ENCODE measurements at places on chromosomes 5 and 9.
A peak's percentile ranks its signal among the peaks of the same experiment; 100 is the strongest.

- DNase-seq, result no peak
These were observed 113.6 kb downstream of the IRX1 start for GRCh38 chr5:3709068-3709716.

GRCh38 chr5:124584991-124585715 lies 161.3 kb downstream of the ZNF608 start:
- peak; percentile 61 for DNase-seq

- DNase-seq, result no peak
These were observed 31.9 kb upstream of the DAPK1 start for GRCh38 chr9:87465816-87466215.

GRCh38 chr5:121264605-121265004 lies 587.1 kb upstream of the FTMT start:
- no peak for DNase-seq

DNA sequence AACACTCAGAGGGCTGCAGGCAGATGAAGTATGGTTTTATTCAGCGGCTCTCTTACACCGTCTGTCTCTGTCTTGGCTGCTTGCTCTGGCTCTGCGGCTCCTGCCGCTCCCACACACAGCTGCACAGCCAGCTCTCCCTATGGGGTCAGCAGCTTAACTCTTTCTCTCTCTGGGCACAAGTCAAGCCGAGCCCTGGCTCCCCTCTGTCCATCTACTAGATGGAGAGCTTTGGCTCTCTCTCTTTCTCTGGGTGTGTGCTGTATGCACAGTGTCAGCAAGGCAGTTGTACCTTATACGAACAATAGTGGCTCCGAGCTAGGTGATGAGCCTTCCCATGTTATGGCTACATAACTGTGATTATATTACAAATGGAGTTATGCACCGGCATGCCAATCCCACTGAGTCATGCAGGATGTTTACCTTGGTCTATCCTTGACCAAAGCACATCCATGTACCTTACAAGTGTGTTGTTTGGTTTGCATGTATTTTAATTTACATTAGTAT lies 19.3 kb upstream of the PPP2CA start:
- DNase-seq, result no peak

DNA sequence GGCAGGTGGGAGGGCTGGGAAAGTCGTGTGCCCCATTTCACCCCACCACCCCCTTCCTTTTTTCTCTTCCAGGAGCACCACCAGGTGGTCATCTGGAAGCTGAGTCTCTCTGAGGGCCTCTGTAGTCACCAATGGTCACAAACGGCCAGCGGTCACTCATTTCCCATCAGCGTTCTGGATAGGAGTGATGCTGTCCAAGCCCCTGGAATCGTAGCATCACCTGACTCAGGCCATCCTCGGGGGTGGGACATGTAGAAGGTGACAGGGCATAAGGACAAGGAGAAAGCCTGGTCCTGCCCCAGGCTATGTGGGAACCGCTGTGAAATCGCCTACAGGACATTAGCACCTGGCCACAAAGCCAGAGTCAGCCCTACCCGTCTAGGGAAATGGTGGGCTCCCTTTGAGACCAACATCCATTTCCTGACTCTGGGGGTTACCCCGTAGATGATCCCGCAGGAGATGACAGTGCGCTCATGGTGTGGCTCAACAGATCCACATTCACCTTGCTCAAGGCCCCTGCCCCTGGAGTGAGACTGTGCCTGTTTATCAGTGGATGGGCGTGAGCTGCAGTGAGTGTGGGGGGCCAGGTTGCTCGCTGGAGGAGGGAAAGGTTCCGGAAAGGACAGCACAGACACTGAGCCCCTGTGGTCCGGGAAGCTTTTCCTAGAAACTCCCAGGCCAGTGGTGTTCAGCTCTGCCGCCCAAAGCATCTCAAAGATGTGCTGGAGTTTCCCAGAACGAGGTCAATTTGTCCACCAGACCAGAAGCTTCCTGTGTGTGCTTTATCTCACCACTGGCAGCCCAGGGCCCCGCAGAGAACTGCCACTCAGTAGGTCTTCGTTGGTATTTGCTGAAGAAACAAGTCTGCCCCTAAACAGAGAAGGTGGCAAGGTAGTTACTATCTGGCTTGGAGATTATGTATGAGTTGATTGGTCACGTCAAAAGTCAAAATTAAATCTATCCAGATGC lies 61.1 kb upstream of the UNC5A start:
- no peak for DNase-seq

GRCh38 chr9:68941780-68942459 lies 72.0 kb downstream of the PRKACG start:
- no peak for DNase-seq

DNA sequence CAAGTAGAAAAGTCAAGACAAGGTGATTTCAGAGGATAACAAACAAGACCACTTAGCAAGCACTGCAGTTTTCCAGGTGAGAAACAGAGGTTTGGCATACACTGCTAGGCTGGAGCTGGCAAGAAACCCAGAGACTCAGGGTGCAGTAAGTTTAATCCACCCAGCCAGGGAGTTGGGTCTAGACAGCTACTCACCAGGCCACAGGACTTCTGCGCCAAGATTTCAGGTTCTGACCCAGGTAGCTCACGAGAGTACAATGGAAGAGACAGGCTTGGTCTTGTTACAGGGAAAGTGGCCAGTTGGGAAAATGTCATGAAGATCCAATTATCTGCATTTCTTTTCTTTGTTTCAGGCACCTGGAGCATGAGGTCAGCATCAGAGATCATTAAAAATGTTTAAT lies 9.8 kb downstream of the SMIM23 start:
- no peak for DNase-seq

DNA sequence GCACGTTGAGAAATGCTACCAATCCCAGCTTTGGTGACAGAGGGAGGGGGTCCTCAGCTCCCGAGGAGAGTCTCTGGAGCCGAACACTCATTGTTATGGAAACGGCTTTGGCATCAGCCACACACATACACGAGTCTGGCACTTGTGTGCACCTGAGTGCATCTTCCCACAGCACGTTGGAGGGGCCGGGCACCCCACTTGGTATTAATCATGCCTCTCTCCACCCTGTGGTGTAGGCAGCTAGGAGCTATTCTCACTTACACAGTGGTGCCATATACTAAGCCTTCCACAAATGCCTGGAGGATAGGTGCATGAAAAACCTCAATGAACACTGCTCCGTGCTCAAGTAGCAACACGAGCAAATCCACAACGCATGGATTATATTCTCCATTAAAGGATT lies 133.9 kb upstream of the PANK3 start:
- no peak for DNase-seq

DNA sequence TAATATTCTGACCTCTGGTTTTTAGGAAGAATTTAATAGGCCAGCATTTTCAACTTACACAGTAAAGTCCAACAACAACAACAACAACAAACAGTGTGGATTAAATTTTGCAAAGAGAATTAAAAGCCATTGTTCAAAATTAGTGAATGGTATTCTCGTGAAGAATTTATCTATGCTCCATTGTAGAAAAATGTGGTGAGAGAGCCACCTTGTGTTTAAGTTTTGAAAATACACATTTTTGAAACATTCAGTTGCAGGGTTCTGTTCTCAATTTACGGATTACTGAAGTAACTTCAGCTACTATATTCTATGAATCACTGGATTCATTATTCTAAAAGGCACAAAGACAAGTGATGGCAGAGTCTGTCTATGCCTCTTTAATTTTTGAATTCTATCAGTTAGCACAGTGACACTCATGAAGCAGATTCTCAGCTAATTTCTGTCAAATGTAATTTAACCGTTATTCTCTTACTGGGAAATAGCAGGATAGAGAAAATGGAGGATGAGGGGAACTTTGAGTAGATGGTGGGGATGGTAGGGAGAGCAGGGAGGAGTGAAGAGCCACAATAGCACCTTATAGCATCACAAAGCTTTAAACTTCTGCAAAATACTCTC lies 11.0 kb downstream of the CCDC152 start:
- DNase-seq, result peak; percentile 73

- peak; percentile 67 for DNase-seq
These were observed 84.1 kb upstream of the DMRT1 start for GRCh38 chr9:757246-757881.

GRCh38 chr5:38618154-38618553 lies 61.7 kb upstream of the LIFR start:
- DNase-seq, result no peak

DNA sequence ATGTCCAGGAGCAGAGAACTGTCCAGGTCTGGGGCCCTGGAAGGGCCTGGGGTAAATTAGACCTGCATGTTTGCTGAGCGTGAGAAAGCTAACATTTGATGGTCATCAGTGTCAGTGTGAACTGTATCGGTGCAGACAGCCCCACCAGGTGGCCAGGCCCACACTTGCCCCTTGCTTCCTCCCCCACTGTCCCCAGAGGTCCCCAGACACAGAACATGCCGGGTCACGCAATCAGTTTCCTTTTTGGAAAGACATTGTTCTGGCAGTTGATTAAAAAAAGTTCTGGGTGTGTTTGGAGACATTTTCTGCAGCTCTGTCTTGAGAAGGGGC lies 1.5 kb downstream of the NKD2 start:
- DNase-seq, result no peak

GRCh38 chr9:83472221-83472665 lies 66.0 kb downstream of the FRMD3 start:
- no peak for DNase-seq

DNA sequence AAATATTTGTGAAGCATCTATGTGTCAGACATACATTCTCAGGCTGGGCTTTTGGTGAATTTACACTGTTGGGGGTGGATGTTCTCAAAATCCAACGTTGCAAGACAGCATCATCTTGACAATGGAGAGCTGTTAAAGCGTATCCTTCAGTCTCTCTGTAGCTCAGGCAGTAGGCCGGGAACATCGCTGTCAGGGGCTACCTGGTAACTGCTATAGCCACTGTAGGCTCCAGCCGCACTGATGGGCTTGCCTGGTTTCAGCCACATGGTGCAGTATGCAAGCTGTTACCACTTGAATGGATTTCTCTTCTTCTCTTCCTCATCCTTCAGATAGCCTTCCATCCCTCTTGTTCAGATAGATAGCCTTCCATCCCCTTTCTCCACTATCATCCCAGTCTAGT lies 51.7 kb downstream of the DRD1 start:
- no peak for DNase-seq

- no peak for DNase-seq
These were observed 66.6 kb upstream of the RNU6ATAC start for GRCh38 chr9:134230942-134231325.

DNA sequence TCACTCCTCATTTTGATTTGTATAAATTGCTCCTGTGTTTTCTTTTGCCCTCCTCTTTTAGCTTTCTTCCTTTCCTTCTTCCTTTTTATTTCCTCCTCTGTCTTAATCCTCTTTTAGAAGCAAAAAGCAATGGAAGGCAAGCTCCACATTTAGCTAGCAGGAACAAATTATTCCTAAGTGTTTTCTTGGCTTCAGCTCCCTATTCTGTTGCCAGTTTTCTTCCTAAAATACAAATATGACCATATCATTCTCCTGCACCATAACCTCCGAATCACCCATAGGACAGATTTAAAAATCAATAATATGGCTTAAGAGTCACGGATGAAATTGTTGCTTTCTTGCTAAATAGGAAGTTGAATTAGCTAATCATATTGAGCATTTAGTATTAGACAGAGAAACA lies 49.4 kb downstream of the GRIN3A start:
- DNase-seq, result no peak

DNA sequence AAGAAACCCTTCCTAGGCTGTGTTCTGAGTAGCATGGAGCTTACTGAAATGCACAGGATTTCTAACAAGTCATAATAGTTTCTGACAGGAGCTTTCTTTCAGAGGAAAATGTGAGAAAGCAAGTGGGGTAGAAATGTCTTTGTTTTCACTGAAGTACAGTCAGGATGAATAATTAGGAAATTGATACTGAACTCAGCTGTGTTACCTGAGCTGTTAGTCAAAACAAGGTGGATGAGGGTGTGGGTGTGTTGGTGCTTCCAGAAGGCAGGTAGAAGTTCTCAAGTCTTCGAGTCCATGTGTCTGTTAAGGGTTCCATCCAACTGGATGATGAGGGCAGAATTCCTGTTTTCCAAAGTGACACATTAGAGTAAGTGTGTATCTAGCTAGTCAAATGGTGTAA lies 122.4 kb downstream of the BASP1 start:
- DNase-seq, result no peak

- DNase-seq, result no peak
These were observed 43.1 kb downstream of the TMEM174 start for GRCh38 chr5:73215891-73216610.

DNA sequence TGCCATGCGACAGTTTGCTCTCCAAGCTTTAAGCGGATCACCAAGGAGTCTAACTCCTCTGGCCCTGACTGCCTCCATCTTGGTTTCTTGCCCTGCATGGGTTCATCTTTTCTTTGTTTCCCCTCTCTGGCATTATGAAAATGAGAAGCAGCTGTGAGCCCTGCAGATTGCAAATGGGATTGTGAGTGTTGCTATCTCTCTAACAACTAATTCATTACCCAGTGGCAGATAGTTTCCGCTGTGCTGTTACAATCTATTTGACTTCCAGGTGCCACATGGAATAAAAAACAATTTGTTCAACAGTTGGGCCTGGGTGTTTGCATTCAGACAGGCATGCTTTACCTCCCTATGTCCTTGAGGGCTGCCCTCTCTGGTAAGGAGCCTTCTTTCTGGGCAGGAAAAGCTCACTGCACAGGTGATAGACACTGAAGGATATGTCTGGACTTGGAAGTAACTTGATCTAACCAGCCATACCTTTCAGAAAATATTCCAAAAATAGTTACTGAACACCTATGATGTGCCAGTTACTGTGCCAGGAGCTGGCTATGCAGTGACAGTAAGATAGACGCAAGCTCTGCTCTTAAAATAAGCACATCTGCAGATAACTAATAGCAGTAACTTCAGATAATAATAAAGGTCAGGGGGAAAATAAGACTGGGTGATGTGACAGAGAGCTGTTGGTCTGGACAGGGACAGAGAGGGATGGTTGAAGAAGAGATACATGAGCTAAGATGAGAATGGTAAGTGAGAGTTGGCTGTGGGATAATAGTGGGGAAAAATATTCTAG lies 40.1 kb downstream of the GRIA1 start:
- DNase-seq, result no peak

All from Karpas-422 (cell line).